ENCODE measurements at places on chromosomes 13 and 19.
A peak's percentile ranks its signal among the peaks of the same experiment; 100 is the strongest.

DNA sequence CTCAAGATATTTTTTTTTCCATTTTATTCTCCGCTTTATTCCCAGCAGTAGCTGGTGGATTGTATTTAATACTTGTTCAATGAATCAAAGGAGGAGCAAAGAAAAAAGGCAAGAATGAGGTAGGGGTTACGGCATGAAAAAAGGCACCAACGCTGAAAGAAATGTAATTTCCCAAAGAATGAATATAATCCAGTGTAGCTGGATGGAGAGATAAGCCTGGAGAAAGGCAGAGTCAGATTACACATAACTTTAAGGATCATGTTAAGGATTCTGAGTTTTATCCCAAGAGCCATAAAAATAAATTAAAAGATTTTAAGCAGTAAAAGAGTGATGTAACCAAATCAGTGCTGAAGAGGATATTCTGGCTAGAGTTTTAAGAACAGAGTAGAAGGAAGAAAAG is 67.7 kb downstream of the RBM26 start:
- no peak for DNase-seq

DNA sequence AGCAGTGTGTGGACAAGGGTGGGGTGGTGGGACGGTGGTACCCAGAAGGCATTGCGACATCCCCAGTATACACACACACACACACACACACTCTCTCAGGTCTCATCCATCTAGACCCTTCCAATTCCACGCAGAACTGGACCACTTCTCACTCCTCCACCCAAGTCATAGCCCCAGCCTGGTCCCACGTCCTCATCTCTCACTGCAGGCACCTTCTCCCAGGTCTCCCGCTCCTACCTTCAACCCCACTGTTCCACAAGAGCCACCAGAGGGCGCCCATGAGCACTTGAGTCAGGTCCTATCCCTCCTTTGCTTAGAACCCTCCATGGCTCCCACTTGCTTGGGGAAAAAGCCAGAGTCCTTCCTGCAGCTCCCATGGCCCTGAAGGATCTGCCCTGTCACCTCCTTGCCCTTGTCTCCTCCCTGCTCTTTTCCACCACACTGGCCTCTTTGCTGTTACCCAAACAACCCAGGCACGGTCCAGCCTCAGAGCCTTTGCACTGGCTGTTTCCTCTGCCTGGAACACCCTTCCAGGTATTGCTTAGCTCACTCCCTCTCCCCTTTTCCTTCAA is 62.6 kb downstream of the IER2 start:
- DNase-seq = no peak

GRCh38 chr13:36124236-36124822 is 6.9 kb downstream of the DCLK1 start:
- no peak for DNase-seq

- peak; percentile 75 for DNase-seq
These were observed 138.9 kb upstream of the RFC3 start for GRCh38 chr13:33678906-33679657.

GRCh38 chr19:10085641-10086590 is at the start of gene SHFL:
Gene SHFL, plus strand, starts transcription at chr19:10086317. Its CDS starts 111 bp downstream, at chr19:10086428.
- peak; percentile 89 for DNase-seq

DNA sequence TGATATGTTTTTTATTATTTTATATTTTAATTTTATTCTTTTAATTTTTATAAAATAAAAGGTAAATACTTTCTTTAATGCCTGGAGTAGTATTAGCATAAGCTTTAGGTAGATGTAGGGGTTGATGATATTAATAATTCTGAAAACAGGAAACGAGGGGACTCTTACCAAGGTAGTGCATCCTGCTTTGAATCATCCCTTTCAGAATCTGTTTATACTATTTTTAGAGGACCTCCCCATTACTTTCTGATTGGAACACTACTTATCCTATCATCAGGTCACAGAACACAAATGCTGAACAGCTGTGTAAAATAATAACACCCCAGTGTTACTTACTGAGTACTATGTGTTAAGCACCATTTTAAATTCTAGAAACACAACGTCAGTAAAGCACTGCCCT is 27.3 kb downstream of the COG6 start:
- DNase-seq = no peak

GRCh38 chr19:45828945-45829344 is 13.8 kb upstream of the RSPH6A start:
- DNase-seq = no peak

DNA sequence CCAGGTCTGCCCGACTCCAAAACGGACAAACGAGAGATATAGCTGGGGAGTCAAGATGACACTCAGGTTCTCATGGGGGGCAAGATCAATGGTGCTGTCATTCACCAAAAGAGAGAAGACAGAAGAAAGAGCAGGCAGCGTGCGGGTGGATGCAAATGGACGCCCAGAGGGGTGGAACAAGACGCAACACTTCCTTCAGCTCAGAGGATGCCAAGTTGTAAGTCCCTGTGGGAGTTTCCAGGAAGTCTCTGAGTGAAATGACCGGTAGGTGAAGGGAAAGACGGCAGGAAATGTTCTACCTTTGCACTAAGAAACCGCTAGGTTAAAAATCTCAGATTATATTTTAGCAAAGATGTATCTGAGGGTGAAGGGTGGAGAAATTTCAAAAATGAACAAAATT is 26.5 kb downstream of the TUBGCP3 start:
- no peak for DNase-seq

DNA sequence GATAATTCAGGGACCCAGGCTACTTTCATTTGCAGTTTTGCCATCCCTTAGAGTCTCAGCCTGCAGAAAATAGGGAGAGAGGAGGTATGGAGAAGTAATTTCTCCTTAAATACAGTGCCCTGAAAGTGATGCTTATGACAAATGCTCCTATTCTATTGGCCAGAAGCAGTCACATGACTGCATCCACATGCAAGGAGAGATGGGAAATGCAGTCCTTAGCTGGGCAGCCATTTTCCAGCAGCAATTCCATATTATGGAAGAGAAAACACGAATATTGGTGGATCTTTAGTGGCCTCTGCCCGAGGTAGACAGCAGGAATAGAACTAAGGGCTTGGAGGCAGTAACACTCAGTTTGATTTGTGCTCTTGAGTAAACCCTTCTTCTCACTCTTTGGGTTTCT is 39.4 kb downstream of the VAV1 start:
- DNase-seq = no peak

DNA sequence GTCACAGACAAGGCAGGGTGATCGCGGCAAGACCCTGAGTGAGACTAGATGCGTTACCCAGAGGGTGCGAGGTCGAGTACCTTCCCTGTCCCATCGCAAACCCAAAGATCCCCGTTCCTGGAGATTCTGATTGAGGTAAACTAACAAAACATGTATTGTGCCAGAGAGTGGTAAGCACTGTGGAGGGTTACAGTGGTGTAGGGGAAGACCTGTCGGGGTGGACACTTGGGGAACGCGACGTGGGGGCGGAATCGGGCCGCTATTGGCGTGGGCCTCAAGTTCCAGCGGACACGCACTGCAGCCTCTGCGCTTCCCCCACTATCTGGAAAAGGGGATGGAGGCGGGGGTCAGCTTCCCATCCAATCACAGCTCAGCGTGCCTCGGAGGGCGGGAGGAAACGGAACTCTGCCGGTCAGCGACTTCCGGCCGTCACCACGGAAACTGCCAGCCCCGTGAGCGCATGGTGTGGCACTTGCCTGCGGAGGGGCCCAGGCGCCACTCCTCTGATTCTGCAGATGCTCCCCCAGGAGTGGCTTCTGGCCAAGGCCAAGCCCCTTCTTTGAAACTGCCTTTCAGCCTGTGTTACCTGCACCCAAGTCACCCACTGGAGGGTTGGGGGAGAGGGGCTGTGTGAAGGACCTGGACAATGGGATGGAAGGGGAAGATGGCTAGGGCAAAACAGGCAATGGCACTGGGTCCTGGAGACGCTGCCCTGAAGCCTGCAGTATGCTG is 1.0 kb upstream of the UBE2M start:
- DNase-seq = peak; percentile 89

DNA sequence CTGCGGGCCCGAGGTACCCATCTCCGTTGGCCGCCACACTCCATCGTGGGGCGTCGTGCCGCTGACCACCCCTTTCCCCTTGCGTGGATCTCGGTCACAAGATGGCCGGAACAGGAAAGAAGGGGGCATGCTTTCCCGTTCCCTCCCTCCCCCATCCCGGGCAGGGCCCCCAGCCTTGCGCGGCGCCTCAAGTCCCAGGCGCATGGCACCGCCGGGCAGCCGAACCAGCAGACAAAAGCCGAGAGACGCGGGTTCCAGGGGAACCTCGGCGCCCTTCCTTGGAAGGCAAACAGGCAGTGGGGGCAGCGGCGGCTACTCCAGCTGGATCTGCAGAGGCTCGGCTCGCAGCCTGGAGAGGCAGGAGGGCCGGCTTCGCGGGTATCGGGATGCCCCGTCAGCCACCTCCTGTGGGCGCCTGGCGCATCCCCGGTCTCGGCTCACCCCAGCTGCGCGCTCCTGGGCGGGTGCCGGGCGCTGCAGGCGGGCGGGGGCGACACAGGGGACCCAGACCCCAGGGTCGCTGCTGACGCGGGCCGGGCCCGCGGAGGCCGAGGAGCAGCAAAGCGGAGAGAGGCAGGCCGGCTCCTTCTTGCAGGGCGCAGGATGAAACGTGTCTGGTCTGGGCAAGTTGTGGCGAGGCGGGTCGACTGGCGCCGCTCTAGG is 439 bp downstream of the DZIP1 start:
- DNase-seq = peak; percentile 54

- peak; percentile 58 for DNase-seq
These were observed 10.2 kb upstream of the EMC10 start for GRCh38 chr19:50465986-50466705.

DNA sequence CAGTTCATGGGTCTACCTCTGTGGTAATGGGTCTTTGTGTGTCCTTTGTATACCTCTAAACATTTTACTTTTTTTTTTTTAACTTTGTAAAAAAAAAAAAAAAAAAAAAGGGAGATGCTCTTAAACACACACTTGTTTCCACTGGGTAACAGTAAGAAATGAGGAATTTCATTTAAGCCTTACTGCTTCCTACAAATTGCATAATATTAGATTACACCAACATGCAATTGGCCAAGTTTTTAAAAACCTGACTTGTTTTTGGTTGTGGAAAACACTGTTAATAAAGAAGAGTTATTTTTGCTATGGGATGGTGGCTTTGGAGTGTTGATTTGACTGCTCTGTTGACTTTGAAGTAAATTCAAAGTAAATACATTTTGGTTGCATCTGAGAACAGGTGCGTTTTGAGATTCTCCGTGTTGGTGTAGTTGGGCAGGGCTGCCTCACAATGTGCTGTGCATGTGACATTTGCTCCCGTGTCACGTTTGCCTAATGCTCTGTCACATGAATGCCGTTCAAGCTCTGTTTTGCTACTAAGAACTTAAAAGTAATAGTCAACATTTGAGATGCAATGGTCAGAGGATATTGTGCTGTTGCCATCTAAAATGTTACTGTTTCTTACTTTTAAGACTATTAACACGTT is 202.4 kb downstream of the LMO7 start:
- no peak for DNase-seq

DNA sequence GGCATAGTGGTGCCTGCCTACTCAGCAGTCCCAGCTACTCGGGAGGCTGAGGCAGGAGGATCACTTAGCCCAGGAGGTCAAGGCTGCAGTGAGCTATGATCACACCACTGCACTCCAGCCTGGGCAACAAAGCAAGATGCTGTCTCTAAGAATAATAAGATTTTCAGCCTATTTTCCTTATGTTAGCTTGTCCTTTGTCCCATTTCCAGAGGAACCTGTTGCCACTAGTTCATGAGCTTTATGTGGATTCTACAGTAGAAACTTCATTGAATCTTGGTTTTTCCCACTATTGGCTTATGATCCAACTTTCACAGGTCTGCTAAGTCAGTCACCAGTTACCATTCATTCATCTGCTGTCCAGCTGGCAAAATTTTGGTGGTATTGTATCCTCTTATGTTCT is 18.2 kb downstream of the FFAR2 start:
- no peak for DNase-seq

DNA sequence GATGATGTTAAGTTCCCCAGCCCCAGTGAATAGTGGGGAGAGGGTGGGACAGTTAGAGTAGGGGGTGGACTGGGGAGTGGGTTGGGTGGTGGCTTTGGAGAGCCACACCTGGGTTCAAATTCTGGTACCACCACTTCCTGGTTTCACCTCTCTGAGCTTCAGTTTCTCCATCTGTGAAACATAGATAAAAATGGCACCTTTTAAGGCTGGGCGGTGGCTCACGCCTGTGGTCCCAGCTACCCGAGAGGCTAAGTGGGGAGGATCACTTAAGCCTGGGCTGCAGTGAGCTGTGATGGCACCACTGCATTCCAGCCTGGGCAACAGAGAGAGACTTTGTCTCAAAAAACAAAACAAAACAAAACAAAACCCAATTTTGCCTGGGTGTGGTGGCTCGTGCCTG is 5.9 kb downstream of the VAV1 start:
- DNase-seq = no peak

GRCh38 chr19:45172173-45172572 is 5.9 kb downstream of the TRAPPC6A start:
- no peak for DNase-seq

GRCh38 chr19:47994209-47994802 is at the start of gene ELSPBP1:
Gene ELSPBP1, plus strand, starts transcription at chr19:47994632. Its CDS starts 14,036 bp downstream, at chr19:48008668.
- peak; percentile 17 for DNase-seq

DNA sequence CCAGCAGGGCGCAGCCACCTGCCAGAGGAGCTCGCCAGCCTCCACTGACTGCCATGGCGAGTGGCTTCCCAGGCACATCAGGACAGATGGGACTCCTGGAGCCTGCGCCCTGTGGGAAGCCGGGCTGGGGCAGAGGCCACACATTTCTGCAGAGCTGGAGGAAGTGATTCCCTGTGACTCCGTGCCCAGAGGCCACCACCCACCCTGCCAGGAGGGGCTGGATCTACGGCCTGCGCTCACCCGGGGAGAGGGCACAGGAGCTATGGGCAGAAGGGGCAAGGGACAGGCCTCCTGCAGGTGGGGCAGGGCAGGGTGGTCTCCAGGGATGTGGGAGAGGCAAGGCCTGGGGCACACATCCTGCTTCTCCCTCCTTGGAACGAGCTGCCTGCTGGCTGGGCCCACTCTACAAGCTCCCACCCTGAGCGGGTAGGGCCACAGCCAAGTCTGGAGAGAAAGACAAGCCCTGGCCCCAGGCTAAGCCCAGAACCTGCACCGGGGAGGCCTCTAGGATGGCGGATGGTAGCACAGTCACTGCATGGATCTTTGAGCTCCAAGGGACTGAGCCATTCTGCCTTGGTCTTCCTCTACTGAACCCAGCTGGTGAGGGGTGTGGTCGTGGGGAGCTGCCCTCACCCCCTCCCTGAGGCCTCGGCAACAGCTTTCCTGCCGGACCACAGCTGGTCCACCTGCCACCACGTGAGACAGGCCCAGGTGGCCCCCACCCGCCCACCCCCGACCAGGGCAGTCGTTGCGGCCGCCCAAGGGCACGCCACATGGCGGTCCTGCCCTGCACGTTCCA is 40.6 kb downstream of the CEBPG start:
- DNase-seq = no peak

GRCh38 chr19:16121967-16122366 is 10.3 kb downstream of the RAB8A start:
- no peak for DNase-seq
